ENCODE measurements at places on chromosomes 3 and 15. TPM values are rescaled to one million over a fixed set of nuclear protein-coding genes. Genes with fewer than 3 reads are reported as not detected.

- DNase-seq: peak; percentile 57
These were observed 4.2 kb downstream of the HMCES start for GRCh38 chr3:129282727-129283327.

DNA sequence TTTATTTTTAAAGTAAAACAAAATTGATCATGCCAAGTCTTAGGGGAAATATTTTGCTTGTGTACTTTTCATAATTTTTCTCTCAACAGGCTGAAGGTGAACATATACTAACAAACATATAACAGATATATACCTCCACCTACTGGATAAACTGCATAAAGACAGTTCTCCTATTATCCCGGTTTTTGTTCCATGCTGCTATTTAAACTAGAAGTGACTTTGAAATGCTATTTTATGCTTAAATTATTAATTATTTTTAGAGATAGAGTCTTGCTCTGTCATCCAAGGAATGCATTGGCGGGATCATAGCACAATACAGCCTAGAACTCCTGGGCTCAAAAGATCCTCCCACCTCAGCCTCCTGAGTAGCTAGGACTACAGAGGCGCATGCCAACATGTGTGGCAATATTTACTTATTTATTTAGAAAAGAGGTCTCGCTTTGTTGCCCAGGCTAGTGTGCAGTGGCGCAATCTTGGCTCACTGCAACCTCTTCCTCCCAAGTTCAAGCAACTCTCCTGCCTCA, 49.8 kb downstream of the ST3GAL6 start:
- DNase-seq: peak; percentile 46

GRCh38 chr3:192929755-192930547, 12.3 kb upstream of the MB21D2 start:
- no peak for DNase-seq

DNA sequence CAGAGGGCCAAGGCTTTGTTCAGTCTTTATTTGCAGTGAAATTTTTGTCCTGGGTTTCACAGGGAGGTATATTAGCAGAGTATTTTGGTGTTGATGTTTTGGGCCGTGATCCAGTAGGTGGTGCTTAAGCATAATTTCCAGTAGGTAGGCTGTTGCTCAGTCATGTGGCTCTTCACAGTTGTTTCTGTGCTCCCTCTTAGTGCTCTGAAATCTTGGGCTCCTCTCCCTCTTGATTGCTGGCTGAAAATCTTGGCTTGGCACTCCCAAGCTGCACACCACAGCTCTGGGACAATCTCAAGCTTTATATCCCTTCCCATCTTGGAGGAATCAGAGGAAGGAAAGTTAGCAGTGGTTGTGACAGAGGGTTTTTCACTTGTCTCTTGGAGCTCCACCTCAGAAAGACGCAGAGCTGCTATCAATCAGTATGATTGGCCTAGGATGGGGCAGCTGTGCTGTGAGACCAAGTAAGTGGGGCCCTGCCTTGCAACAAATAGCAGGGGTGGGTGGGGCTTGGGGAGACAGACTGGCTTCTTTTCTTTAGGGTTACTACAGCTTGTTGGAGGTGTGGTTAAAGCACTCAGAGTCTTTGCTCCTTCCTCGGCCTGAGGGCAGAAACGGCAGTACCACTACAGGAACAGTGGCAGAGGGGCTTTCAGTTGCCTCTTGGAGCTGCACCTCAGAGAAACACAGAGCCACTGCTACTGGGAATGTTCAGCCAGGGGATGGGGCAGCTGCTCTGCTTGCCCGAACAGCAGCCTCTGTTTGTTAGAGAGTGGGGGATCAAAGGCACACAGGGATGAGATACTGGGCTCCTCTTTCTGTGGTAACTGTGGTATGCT, 627.0 kb downstream of the SI start:
- no peak for DNase-seq

The CHRM5 gene
- total RNA-seq: not detected

- DNase-seq: peak; percentile 99
These were observed 7.2 kb downstream of the FAH start for GRCh38 chr15:80159811-80160569.

DNA sequence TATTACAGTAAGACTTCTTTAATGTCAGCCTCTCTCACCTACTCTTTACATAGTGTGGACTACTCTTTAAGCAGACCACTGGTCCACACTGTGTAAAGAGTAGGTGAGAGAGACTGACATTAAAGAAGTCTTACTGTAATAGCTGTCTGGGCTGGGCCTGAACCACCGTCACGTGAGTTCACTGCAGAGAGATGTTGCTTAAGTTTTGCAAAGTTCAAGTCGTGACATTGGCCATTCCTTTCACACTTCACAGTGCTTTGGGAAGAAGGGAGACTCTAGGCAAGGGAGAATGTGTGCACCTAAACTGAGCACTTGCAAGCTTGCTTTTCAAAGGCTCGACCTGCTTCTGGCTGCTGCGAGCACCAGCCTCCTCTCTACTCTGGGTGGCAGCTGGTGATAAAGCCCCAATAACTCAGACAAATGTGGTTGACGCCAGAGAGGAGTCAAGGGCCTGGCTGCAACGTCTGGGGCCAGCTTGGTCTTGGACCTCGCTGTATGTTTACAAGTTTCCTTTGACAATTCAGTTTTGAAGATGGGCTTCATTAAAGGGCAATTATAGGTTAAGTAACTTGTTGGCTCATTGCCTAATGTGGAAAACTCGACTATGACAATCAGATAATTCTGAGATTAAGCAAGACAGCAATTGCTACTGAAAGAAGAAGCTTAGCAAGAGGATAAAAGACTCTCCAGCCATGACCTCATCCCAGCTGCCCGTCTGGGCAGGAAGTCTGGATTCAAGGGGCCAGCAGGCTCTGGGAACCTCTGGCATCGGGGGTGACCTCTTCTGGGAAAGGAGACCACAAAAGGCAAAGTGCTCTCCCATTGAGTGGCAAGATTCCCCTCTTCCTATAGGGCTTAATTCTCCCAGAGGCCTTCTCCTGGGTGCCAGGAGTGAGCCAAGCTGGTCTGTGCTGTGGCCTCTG, 242.1 kb upstream of the TLE3 start:
- DNase-seq: peak; percentile 86

DNA sequence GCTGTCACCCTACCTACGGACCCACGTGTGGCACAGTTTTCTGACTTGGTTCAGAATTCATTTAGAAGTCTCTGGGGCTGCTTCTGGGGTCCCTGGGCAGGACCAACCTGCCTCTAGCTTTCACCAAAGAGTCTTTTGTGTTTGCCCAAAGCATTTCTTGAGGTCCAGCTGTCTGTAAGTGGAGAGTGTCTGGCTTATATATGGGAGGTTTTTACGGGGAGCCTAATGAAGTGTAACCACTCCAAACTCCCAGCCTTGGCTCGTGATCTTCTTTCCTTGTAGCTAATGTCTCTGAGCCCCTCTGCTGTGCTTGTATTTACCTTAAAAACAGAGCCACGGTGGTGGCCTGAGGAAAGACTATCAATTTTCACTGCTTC, 109.0 kb upstream of the CTDSPL start:
- no peak for DNase-seq

Measured in RPMI7951 (cell line).